GM06990 (cell line): ENCODE measurements at places on chromosomes 6 and 20.
A peak's percentile ranks its signal among the peaks of the same experiment; 100 is the strongest.

GRCh38 chr20:58599966-58600365 is 51.1 kb upstream of the STX16 start:
- DNase-seq: no peak

- DNase-seq: no peak
Observed at GRCh38 chr20:54103762-54104600, 33.6 kb upstream of the BCAS1 start.

DNA sequence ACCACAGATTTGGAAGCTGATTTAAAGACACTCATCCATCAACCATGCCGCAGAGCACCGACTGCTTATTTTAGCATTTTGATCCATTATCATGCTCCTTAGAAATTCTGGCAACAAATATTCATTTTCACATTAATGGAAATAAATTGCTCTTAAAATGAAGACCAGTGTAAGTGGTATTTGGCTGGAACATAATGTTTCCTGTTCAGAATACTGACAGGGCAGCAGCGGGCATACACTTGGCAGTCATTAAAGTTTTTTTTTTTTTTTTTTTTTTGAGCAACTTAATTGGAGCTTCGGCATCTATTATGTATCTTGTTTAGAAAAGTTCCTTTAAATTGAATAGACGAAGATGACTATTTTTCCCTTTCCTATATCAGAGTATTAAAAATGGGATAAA is 47.4 kb downstream of the MAP3K5 start:
- DNase-seq: no peak

- no peak for DNase-seq
Observed at GRCh38 chr6:22306741-22307466, 10.1 kb upstream of the PRL start.

- DNase-seq: no peak
Observed at GRCh38 chr6:47832386-47833100, 50.7 kb downstream of the OPN5 start.

GRCh38 chr6:87799651-87800050 is 97.6 kb upstream of the AKIRIN2 start:
- DNase-seq: peak; percentile 48

DNA sequence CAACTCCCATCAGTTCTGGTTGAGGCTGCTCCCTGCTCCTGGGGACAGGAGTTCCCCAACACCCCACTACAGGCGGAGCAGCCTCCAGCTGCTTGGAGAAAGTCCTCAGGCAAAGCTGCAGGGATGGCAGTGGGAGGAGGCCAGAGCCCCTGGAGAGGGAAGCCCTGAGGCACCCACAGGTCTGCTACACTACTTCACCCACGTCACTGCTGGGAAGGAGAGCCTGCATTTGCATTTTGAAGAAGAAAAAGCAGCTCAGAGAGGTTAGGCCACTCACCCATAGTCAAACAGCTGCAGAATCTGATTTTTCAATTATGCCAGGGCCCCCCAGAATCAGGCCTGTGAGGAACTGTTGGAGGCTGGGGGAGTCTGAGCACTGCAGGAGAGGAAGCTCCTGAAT is 17.2 kb downstream of the BFSP1 start:
- DNase-seq: no peak

- DNase-seq: no peak
Observed at GRCh38 chr6:119479860-119480655, 130.5 kb upstream of the MAN1A1 start.

GRCh38 chr6:40426346-40427066 is 160.7 kb downstream of the LRFN2 start:
- no peak for DNase-seq

DNA sequence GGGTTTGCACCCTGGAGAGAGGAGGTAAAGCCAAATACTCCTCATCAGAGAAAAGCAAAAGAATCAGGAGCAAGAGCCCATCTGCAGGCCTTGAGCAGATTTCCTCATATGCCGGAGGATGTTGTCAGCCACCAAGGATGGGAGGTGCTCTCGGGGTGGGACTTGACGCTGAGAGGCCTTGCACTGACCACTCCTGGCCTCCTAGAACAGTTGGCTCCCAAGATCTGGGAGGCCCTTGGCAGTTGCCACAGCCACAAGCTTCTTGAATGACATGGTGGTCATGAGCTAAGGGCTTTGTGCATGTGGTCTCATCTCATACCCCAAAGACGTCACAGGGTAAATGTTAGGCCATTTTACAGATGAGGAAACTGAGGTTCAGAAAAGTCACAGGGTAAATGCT is 75.2 kb upstream of the PMEPA1 start:
- DNase-seq: no peak

DNA sequence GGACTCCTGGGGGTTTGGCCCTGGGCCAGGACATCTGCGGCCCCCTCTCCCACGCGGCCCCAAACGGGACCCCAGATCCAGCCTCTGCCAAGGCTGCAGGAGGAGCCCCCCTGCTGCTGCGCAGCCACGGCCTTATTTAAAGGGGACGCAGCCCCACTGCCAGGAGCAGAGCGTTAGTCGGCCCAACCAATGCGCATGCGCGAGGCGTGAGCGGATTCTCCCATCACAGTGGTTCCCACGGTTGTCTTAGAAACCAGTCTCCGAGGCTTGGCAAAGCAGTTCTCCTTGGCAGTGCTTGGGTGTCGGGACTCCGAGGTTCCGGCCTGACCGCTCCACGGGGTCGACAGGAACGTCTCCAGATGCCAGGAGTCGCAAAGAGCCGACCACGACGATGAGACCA is 288.3 kb upstream of the ZNF337 start:
- DNase-seq: no peak

DNA sequence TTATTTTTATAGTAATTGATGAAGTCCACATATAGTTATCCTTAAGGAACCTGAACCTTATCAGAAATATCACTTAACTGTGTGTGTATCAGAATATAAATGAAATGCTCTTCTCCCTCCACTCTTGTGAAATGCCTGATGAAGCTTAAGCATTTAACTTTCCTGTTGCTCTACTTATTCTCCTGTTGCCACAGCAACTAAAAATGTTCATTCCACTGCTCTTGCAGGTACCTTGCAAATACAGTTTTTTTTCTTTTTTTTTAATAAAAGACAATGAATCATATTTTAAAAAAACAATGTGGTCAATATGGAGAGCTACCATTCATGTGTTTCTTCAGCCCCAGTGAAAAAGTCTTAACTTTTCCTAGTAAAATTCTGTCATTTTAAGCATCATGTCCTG is 210.3 kb downstream of the RFPL4B start:
- DNase-seq: no peak

DNA sequence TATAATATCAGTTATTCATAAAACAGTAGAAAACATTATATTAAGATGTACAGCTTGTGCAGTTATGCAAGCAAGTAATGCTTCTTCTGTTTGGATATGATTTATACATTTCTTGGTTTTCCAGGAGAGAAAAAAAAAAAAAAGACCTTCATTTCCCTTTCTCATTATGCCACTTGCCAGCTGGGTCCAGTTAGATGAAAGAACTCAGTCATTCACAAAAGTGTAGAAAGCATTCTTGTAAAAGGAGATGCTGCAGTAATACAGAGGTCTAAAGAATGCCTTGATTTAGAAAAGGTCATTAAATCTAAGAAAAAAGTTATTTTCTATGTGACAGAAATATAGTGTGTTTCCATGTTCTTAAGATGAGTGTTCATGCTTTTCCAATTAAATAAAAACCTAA is 7.4 kb downstream of the PDE7B start:
- no peak for DNase-seq

DNA sequence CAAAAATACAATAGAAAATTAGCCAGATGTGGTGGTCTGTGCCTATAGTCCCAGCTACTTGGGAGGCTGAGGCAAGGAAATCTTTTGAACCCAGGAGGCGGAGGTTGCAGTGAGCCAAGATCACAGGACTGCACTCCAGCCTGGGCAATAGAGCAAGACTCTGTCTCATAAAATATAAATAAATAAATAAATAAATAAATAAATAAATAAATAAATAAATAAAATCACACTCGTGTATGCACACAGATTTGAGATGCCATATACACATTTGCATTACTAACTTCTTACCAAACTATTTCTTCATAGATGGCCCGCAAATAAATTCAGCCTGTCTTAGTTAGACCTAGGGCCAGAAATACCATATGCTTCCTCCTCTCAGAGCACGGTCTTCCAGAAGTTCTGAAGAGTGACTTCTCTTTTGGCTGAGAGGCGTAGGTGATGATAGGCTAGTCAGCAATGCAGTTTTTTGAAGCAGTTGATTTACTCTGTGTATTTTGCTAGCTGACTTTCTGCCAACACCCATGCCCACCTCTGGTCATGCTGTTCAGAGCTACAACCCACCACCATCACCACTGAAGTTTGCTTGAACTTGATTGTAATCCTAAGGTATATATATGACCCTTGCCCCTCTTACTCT is 150.1 kb downstream of the SASH1 start:
- no peak for DNase-seq

GRCh38 chr6:53659458-53659857 is 6.1 kb downstream of the KLHL31 start:
- no peak for DNase-seq

DNA sequence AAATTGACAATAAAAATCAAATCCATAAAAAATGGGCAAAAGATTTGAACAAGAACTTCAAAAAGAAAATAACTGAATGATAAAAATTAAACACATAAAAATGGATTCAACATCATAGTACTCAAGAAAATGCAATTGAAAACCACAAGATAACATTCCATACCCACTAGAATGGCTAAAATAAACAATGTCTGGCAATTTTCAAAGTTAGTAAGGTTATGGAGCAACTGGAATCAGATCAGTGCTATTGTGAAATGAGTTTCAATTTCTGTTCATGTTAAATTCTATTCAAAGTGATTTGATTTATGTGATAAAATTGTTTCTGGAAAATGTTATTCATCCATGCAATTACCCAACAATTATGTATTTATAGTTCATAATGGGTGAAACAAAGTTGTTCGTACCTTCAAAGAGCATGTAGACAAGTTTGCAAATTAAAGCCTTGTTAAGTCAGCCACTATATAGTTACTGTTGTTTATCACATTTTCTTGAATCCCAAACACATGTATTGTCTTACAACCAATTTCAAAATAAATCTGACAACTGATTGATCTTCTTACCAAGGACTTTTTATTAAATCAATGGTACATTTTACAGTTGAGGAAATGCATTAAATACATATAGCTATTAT is 151.5 kb upstream of the CENPW start:
- DNase-seq: no peak

- DNase-seq: no peak
Observed at GRCh38 chr6:15837205-15837604, 174.4 kb upstream of the DTNBP1 start.

- DNase-seq: no peak
Observed at GRCh38 chr6:61203966-61204496, 1082.0 kb downstream of the KHDRBS2 start.

- DNase-seq: no peak
Observed at GRCh38 chr20:32792731-32793458, 26.9 kb upstream of the MAPRE1 start.

DNA sequence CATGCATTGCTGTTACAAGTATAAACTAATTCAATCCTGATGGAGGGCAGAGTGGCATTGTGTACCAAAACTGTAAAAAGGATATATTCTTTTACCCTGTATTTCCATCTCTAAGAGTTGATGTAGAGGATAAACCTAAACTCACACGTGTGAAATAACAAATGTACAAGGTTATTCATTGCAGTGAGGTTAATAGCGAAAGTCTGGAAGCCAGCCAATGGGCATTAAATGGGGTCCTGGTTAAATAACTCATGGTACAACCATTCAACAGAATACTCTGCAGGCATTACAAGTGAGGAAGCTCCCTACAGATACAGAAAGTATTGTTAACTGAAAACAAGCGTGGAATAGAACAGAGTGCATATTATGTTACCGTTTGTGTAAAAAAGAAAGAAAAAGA is 56.9 kb downstream of the BCAS1 start:
- DNase-seq: no peak

DNA sequence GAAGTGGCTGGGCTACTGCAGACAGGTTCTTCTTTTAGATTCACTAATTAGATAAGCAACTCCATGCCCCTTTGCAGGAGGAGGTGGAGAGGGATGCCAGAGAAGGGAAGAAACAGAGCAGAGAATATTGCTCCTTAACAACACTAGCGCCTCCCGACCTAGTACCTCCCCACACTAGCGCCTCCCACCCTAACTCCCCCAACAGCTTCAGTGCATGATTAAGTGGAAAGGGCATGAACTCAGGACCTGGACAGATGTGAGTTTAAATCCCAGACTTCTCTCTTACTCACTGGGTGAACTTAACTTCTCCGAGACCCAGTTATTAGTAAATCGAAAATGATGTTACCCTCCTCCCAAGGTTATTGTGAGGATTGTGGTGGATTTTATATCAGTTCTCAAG is 25.7 kb downstream of the STX11 start:
- DNase-seq: no peak

DNA sequence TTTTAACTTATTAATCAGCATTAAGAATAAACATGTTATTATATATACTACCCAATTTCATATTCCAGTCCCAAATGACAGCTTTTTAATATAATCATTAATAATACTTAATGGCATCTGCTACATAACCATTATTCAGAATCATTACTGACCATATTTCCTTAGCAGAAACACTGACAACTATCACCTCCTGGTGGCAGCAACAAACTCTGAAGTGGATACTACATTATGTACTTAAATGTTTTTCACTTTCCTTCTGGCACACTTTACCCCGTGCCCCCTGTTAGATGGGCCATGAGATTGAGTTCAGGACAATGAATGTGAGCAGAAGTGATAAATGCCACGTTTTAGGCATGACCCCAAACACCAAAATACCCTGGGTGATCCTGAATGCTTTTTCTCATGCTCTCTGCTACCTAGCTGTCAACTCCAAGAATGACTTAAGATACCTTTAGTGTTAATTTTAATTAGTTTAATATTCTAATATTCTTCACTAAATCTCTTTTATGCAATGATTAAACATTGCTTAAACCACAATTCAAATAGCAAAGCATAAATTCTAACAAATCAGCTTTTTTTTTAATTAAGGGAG is 77.1 kb downstream of the LMBRD1 start:
- no peak for DNase-seq

- no peak for DNase-seq
Observed at GRCh38 chr6:105991561-105992314, 94.4 kb upstream of the PRDM1 start.

DNA sequence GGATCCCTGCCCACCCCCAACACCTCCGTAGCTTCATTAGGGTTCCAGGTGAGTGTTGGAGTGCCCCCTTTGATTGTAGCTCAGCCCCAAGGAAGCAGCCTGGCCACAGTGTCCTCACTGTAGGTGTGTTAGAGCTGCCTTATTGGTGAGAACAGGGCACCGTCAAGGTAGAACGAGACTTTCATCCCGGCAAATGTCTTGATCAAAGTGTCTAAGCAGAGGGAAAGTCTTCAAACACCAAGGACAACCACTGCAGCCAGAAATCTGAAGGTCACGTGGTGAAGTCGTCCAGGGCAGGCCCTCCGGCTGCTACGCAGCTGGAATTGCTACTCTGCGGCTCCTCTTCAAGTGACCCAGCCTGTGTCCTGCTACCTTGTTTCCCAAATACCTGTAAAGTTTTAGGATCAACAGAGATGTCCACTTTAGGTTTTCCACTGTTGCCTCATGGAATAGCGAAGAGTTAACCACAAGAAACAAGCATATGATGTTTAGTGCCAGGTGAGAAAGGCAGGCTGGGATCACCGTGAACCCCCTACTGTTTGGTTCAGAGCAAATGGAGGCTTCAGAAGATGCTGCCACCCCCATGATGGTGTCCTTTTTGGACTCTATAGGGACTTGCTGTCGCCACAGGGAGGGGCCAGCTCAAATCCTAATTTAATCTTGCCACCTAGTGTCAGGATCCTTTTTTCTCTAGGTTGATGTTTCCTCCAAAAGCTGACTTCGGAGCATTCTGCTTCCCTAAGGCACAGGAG is 1.7 kb upstream of the DLL1 start:
- DNase-seq: no peak
